ENCODE measurements at places on chromosomes 6 and 20.

- DNase-seq, result no peak
Observed at GRCh38 chr6:16762550-16763477, 1.6 kb upstream of the ATXN1 start.

GRCh38 chr6:137941995-137942394 lies 74.9 kb downstream of the TNFAIP3 start:
- no peak for DNase-seq

GRCh38 chr6:38305995-38306681 lies 333.6 kb downstream of the BTBD9 start:
- no peak for DNase-seq

DNA sequence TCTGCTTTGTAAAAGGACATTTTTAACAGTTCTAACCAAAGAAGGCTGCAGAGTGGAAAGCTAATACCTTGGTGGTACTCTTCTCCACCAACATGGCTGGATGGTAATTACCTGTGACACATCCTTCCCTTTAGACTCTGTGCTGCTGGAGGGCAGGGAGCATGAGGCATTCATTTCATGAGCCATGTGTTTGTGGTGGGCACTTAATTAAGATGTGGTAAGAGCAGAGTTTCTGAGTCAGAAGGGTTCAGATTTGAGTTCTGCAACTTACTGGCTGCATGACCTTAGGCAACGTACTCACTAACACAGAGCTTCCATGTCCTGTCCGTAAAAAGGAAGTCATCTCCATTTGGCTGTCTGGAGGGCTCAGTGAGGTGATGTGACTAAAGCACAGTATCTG lies 9.1 kb upstream of the ZNF133 start:
- DNase-seq, result no peak

DNA sequence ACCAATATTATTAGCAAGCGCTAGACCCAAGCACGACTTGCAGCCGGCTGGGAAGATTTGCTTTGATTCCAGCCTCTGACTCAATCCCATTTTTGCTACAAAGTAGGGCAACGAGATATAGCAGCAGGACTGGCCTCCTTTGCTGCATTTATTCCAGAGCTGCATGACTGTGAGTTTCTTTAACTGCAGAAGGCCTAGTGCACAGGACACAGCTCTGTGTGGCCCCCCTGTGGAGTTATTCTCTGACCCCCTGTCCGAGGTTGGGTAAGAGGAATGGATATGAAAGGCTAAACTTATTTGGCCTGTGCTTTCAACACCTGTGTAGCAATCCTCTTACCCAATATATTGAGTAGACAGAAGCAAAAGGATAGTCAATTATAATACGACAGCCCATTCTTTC lies 133.3 kb upstream of the SPTLC3 start:
- no peak for DNase-seq

DNA sequence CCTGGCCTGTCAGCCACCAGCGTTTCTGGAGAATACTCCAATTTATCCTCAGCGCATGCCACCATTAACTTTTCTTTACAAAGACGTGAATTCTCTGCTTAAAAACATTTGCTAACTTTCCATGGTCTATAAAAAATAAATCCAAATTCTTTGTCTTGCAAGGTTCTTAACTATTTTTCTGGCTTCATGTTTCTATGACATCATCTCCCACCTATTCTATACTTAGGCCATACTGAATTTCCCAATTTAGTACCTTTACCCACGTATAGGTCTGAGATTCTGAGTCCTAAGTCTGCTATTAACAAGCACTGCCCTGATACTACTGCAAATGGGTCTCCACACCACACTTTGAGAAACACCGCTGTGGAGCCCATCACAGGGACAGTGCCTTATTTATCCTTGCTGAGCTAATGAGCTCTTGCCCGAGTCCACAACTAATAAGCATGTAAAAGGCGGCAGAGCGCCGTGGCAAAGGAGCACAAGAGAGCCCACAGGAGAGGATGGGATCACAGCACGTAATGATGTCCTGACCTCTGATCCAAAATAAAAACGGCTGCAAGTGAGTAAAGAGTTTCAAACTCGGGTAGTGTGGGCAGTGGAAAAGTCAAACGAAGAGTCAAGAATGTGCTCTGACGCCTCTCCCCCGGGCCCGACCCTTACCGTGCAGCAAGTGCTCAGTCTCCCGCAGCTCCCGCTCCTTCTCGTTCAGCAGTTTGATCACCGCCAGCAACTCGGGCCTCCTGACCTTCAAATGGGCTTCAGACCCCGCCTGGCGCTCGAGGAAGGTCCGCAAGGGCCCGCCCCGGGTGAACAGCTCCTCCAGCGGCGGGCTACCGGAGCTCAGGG lies 519 bp downstream of the MTRF1L start:
- no peak for DNase-seq

GRCh38 chr6:126531840-126532239 lies 191.9 kb downstream of the CENPW start:
- DNase-seq, result no peak

DNA sequence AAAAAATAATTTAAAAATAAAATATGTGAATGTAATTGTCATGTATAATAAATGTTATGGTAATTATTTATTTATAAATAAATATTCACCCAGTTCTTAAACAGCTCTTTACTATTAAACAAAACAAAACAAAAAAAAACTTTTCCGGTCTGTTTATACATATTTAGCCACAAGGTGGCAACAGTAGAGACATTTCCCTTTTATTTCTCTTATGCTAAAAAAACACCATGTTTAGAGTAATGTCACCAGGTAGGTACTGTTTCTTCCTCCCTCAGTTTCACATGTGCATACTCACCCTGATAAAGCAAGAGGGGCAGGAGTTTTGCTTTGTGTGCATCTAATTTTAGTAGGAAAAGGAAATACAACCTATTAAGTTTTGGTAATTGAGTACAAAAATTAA lies 610.4 kb upstream of the IMPG1 start:
- DNase-seq, result no peak

DNA sequence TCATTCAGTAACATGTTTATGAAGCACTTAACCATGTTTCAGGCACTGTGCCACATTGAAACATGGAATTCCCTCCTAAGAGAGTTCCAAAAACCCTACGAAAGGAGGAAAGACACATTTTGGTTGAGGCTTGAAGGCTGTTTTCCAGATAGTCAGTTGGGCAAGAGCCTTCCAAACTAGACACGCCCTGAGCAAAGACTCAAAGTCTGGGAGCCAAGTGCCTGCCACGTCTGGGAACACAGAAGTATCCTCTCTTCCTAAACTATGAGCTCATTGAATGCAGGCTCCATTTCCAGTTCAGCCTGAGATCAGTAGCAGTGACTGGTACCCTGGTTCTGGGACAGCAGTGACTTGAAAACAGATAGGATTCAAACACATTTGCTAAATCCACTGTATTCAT lies 74.5 kb upstream of the FAM8A1 start:
- DNase-seq, result no peak

- no peak for DNase-seq
Observed at GRCh38 chr6:82781620-82782204, 283.9 kb downstream of the UBE3D start.

- DNase-seq, result no peak
Observed at GRCh38 chr6:73823832-73824231, 127.8 kb downstream of the CD109 start.

DNA sequence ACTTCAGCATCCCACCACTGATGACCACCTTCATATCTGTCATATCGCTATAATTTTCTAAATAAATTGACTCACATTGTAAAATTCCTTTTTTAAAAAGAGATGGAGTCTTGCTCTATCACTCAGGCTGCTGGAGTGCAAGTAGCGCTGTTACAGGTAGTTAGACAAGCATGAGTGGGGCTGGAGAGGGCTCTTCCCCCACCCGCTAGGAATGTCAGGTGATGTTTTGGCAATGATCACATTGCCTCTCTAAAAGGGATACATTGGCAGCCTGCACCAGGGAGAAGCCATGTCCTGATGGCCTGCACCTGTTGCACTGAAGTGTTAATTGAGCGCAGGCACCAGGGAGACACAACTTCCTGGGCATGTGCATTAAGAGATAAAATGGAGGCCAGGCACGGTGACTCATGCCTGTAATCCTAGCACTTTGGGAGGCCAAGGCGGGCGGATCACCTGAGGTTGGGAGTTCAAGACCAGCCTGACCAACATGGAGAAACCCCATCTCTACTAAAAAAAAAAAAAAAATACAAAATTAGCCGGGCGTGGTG lies 16.9 kb upstream of the SLC22A16 start:
- DNase-seq, result no peak

DNA sequence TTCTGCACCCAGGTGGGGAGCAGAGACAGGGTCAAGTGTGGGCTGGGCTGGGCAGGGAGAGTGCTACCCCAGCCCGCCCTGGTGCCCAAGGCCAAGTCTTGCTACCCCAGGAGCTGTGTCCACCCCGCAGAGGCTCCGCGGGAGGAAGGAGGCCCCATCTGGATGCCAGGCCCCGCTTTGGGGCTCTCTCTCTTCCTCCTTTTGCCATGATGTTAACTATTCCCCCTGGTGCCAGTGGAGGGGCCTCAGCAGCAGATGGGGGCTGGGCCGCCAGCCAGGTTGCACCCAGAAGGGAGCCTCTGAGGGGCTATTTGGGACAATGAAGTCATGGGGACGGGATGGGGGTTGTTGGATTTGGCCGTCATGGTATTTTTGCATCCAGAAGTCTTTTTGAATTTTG lies 9.3 kb downstream of the SLC17A9 start:
- no peak for DNase-seq

- no peak for DNase-seq
Observed at GRCh38 chr6:21949211-21949801, 347.5 kb downstream of the PRL start.

- no peak for DNase-seq
Observed at GRCh38 chr6:106133040-106133439, 46.9 kb downstream of the PRDM1 start.

DNA sequence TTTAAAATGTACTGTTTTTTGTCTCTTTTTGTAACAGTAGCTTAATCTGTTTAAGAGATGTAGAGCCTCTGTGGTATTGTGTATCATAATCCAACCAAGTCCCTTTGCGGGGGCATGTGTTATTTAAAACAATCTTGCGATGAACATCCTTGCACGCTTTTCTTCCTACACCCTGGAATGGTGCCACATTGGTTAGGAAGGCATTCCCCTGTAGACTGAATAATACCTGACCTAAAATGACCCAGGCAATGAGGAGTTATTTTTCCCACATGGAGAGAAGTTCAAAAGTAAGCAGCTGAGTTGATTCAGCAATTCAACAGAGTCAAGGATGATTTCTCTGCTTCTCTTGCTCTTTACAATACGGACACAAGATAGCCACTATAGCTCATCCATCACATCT lies 142.0 kb upstream of the PMEPA1 start:
- no peak for DNase-seq

GRCh38 chr6:75532521-75532920 lies 38.9 kb upstream of the FILIP1 start:
- DNase-seq, result no peak

GRCh38 chr20:9616455-9616805 lies 102.0 kb downstream of the LAMP5 start:
- DNase-seq, result no peak

DNA sequence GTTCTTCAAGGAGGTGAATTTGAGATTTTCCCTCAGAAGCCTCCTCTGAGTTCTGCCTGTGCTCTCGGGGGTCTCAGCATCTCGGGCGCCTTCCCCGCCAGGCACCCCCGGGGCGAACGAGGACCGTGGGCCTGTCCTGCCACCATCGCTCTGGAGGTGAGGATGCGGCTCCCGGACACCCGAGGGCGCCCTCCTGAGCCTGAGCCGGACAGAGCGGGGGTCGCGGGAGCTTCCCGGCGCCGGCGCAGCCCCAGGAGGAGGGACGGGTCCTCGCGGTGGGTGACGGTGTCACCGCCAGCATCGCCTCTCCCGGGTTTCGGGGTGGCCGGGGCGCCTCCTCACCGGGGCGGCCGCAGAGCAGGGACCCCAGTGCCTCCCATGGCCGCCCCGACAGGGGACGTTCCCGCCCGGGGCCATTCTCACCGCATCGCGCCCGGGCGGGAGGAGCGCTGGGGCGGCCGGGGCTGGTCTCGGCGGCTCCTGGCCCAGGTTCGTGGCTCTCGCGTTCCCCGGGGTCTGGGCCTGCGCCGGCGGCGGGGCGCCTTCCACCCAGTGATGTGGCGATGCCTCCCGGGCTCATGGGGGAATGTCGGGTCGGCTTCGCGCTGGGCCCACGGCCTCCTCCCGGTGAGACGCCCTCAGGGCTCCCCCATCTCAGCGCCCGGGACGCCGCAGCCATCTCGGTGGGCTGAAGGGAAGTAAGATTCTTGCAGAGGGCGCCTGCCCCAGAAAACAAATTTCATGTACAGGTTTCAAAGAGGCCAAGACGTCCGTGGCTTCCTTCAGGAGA lies 210.5 kb downstream of the ERMARD start:
- no peak for DNase-seq

DNA sequence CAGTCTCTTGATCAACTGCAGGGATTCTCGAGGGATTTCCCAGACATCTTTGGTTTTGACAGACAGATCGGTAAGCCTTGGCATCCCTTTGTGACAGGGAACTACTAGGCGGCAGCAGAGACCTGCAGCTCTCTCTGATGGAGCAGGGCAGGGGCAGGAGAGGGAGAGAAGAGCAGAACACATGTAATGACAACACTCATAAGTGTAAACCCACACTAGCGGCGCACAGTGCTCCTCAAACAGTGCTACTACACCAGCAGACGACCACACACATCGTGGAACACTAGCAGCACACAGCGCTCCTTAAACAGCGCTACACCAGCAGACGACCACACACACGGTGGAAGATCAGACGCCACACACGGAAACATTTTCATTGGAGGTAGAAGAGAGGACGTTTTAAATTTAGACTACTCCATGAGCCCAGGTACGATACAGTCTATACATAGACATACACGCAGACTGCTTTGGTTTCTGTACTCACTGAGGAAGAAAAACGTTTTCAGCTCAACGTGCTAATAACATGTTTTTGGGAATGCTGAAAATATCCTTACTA lies 94.5 kb upstream of the TRAF3IP2 start:
- DNase-seq, result no peak
